ENCODE measurements at places on chromosomes 3 and 15.

GRCh38 chr3:107637416-107638183 is 114.8 kb downstream of the BBX start:
- no peak overlapping the region for H3K4me3 ChIP-seq
- DNase-seq: no peak
- H3K36me3 ChIP-seq: no peaks in the 10 kb centered on the region
- H3K27me3 ChIP-seq: no peaks in the 10 kb centered on the region
- H3K4me1 ChIP-seq: 0 out of 2 replicates have a peak, but pooled peaks cover 2% of the 10 kb centered on the region

- no peaks in the 10 kb centered on the region for H3K27me3 ChIP-seq
- peak overlapping the region; percentile 38 for H3K4me3 ChIP-seq
- DNase-seq: peak; percentile 44
- peak overlapping the region; percentile 8 for H3K27ac ChIP-seq
- H3K4me1 ChIP-seq: peaks cover 9% of the 10 kb centered on the region
- no peaks in the 10 kb centered on the region for H3K36me3 ChIP-seq
These were observed 135.8 kb upstream of the RORA start for GRCh38 chr15:61364871-61365270.

- no peak overlapping the region for H3K27ac ChIP-seq
- DNase-seq: no peak
- no peak overlapping the region for H3K4me3 ChIP-seq
- H3K27me3 ChIP-seq: no peaks in the 10 kb centered on the region
These were observed 477.5 kb downstream of the LPP start for GRCh38 chr3:188631291-188632010.

GRCh38 chr15:89928421-89928820 is 15.7 kb upstream of the ARPIN start:
- no peak for DNase-seq
- no peaks in the 10 kb centered on the region for H3K27me3 ChIP-seq
- H3K27ac ChIP-seq: no peak overlapping the region
- no peaks in the 10 kb centered on the region for H3K36me3 ChIP-seq
- no peak overlapping the region for H3K4me3 ChIP-seq
